Lung microvascular endothelial cell (primary cell): ENCODE measurements at places on chromosomes 4 and X. TPM values are rescaled to one million over a fixed set of nuclear protein-coding genes. Genes with fewer than 3 reads are reported as not detected.

- DNase-seq: peak; percentile 95
Observed at GRCh38 chr4:169225058-169225751, 45.6 kb downstream of the SH3RF1 start.

GRCh38 chr4:98522636-98523395 lies 135.6 kb downstream of the TSPAN5 start:
- DNase-seq: peak; percentile 51

- peak; percentile 14 for DNase-seq
Observed at GRCh38 chrX:57329008-57329407, 42.5 kb downstream of the FAAH2 start.

DNA sequence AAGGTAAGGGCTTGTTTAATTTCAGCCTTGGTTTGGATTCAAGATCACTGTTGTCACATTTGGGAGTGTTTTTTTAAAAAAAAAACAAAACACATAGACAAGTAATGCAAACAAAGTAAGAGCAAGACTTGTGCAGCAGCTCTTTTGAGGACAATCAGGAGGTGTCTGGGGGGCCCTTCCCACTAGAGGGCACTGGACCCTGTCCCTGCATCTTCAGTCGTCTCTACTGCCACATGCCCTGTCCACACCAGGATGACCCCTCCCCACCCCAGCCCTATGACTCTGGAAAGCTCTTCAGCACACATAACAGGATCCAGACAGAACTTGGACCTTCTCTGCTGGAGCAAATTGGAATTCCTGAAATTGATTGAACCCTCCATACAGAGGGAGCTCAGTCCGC lies 71.0 kb downstream of the USP46 start:
- peak; percentile 68 for DNase-seq

- peak; percentile 81 for DNase-seq
Observed at GRCh38 chrX:107684956-107685385, 56.7 kb downstream of the PRPS1 start.

- DNase-seq: peak; percentile 30
Observed at GRCh38 chrX:108438110-108438623, at the start of gene COL4A6. Gene COL4A6, minus strand, starts transcription at chrX:108438422. Its CDS starts 226 bp downstream, at chrX:108438196.

- no peak for DNase-seq
Observed at GRCh38 chrX:24396931-24397279, 36.5 kb downstream of the SUPT20HL1 start.

DNA sequence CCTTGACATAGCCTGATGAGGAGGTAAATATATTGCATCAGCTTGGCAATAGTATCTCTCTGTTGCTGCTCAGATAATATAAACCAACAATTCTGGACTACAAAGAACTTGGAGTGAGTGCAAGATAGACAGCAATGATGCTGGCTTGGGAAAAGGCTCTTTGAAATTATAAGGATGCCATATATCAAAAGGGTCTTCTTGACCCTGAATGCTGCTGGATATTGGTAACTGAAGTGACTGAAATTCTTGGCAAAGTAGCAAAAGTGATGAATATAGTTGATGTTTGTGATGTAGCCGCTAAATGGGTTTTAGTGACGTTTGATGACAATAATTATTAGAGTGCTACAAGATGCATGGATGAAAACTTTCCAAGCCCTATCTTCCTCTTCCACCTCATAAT lies 1391.6 kb downstream of the ADGRL3 start:
- no peak for DNase-seq

- peak; percentile 64 for DNase-seq
Observed at GRCh38 chrX:147069926-147070325, 255.4 kb upstream of the CXorf51A start.

DNA sequence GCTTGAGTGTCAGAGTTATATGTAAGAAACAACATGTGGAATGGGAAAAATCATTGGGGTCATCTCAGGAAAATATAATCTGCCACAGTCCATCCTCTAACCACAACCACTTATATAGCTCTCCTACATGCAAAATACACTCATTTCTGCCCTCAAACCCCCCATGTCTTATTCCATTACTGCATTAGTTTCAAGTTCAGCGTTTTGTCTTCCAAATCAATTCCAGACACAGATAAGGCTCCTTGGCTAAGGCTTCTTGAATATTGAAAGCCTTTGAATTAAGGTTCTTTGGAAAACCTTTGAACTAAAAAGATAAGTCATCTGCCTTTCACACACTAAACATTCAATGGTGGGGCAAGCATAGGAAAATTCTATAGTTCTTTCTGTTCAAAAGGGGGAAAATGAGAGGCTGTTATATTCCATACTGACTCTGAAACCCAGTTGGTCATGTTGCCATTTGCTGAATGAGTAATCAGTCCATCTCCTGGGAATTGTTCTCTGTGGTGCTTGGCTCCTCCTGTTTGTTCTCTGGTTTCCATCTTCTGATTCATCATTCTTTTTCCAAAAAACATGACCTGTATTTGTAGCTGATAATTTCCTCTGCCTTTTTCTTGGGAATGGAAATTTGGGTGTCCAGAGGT lies 218.7 kb downstream of the BMPR1B start:
- DNase-seq: peak; percentile 24

- DNase-seq: peak; percentile 79
Observed at GRCh38 chr4:83071116-83071515, 36.1 kb downstream of the COPS4 start.

- DNase-seq: no peak
Observed at GRCh38 chr4:52019936-52020657, at the start of gene LRRC66. Gene LRRC66, minus strand, starts transcription at chr4:52020363. Its CDS starts 2,750 bp downstream, at chr4:52017613.

GRCh38 chrX:155054255-155054654 lies 16.7 kb downstream of the CMC4 start:
- DNase-seq: no peak

DNA sequence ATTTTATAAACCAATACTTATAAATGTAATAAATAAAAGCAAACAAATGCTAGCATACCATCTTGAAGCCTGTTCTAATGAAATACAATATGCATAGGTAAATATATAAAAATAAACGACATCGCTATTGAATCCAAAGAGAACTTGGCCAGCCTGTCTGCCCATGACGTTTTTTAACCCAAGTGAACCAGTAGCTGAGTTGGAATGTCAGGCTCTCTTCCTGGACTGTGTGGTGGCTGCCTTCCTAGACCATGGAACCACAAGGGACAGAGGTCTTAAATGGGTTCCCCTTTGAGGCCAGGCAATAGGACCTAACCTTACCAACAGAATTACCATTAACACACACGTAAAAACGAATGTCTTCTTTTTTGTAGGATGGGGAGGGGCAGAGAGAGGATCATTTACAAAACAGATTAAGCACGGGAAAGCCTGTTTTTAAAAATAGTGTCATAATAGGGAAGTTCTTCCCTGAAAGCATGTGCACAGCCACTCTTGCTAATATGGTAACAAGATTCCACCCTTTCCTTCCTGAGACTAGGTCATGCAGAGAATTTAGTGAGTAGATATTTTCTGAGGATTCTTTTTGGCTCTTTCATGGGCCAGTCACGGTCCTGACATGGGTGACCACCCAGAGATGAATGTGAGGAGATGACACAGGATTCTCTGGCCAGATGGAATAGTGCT lies 69.4 kb upstream of the ACSL1 start:
- no peak for DNase-seq

- peak; percentile 30 for DNase-seq
Observed at GRCh38 chrX:47264483-47265173, 31.8 kb downstream of the USP11 start.

DNA sequence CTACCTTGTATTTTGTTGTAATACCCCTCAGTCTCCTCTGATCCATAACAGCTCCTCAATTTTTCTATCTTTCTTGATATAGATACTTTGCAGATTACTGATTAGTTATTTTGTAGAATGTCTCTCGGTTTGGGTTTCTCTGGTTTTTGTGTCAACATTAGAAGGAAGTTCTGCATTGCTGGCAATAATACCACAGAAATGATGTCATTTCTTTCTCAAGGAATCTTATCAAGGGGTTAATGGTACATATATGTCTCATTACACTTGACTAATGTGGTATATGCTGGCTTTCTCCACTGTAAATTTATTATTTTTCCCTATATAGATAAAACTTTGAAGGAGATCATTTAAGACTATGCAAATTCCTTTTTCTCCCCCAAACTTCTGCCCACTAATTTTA lies 183.6 kb upstream of the DKK2 start:
- DNase-seq: no peak

- peak; percentile 21 for DNase-seq
Observed at GRCh38 chr4:156559346-156559745, 412.3 kb downstream of the PDGFC start.

DNA sequence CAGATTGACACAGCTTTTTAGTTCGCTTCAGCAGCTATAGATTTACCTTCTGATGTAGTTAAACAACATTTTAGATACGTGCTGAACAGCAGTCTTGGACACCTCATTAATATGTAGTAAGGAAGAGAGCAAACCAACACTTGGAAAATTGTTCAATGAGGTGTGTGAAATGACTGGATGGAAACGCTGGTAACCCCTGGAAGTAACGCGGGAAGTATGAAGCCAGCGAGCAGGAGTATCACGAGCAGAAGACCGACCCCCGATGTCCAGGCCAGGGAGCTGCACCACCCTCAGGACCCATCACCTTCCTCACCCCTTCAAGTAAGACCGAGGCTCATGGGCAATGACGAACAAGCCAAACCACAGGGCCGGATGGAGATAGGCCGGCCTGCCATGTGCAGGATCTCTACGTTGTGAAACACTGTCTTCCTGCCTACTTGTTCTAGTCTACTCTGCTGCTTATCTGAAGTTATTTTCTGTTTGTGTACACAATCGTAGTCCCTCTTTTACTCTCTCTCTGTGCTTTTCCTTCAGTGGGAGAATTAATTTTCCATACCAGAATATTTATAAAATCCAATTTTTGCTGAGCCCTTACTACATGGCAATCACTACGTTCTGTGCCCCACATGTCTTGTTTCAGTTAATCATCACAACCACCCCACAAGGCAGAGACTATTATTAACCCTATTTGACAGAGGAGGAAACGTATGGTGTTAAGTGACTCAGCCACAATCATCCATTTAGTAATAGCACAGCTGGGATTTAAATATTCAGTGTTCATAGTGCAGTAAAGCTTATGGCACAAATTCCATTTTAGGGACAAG lies 221.7 kb downstream of the APBB2 start:
- DNase-seq: peak; percentile 94

DNA sequence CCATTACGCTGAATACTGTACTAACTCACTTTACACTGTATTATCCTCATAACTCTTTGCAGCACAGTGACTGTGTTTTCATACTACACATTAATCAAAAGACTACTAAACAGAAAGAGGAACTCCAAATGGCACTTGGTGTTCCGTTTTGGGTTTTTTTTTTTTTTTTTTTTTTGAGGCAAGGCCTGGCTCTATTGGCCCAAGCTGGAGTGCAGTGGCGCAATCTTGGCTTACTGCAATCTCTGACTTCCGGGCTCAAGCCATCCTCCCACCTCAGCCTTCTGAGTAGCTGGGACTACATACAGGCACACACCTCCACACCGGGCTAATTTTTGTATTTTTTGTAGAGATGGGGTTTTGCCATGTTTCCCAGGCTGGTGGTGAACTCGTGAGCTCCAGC lies 10.7 kb downstream of the KLHL8 start:
- no peak for DNase-seq

DNA sequence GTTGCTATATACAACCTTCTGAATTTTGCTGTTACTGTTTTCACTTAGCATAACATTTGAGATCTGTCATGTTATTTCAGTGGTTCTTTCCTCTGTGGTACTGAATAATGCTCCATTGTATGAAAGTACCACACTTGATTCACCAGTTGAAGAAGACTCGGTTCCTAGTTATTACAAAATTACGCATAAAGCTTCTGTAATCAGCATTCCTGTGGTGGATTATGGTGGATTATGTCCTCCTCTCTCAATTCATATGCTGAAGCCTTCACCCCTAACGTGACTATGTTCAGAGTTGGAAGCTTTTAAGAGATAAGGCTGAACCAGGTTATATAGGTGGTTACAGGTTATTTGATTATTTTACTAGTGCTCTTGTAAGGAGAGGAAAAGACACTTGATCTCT lies 2143.5 kb upstream of the AGA start:
- DNase-seq: no peak

DNA sequence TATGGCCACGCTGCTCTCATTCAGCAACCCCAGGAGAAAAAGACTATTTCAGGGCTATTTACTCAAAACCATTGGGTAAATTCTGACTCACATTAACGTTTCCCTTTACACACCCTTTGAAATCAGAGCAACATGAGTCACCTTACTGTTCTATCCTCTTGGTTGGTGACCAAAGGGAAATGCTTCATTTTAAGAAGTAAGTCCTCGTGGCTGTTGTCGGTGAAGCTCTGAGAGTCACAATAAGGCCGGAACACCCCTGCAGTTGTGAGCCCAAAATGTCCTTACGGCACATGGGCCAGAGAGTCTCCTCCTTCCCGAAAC lies 56.3 kb upstream of the SPRY1 start:
- DNase-seq: peak; percentile 97

- no peak for DNase-seq
Observed at GRCh38 chr4:87024201-87024600, 89.4 kb downstream of the AFF1 start.

DNA sequence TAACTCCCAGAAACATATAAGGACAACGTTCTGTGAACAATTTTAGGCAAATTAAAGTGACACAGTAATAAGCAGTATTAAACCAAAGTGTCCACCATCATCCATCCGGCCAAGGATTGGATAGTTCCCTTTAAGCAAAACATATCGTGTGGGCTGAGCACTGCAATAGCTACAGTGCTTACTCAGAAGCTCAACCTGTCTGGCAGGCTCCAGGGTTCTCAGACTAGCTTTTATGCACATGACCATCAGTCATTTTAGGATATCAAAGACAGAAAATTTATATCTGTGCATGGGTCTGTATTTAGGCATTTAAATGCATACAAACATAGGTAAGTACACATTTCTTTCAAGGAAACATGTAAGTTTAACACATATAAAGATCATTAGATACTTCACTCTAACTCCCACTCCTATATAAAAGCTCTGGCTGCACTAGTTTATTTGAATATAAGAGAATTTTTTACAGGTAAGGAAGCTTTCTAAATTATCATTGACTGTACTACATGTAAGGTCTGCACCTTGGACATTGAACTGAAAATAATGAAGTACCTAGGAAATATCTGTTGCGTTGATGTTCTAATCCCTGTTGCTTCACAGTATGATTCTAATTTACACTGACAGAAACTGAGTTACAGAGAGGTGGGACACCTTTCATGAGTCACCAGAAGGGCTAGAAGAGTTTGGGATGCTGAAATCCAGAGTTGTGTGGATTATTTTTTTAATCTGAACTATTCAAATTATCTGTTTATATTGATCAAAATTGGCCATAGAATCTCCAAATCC lies 67.6 kb downstream of the ELOVL6 start:
- DNase-seq: no peak

The CCDC158 gene
- not detected in 2 replicates for total RNA-seq

The GAGE13 gene
- not detected in 2 replicates for total RNA-seq

The STS gene
- total RNA-seq: 2.8 and 4.1 TPM in 2 replicates

The GPR82 gene
- not detected in 2 replicates for total RNA-seq

The ASMT gene
- total RNA-seq: not detected in 2 replicates

The PDCL2 gene
- total RNA-seq: not detected in 2 replicates

The STARD8 gene
- 16.8 and 33.3 TPM in 2 replicates for total RNA-seq

The HPGD gene
- total RNA-seq: not detected in 2 replicates

The FOXR2 gene
- not detected in 2 replicates for total RNA-seq

The DGKK gene
- not detected in 2 replicates for total RNA-seq

The TAF7L gene
- total RNA-seq: under 0.01 TPM in 1 of 2 replicates, not detected in the other

The TTC29 gene
- under 0.01 TPM in 1 of 2 replicates, not detected in the other for total RNA-seq

The ABCB7 gene
- 21.4 and 27.7 TPM in 2 replicates for total RNA-seq

The SMS gene
- total RNA-seq: 99.4 and 137 TPM in 2 replicates

The FANCB gene
- 1.8 and 2.4 TPM in 2 replicates for total RNA-seq

The MXRA5 gene
- total RNA-seq: under 0.01 TPM in 1 of 2 replicates, not detected in the other

The IL1RAPL2 gene
- not detected in 2 replicates for total RNA-seq

The TBC1D8B gene
- total RNA-seq: 2.2 and 3.4 TPM in 2 replicates

The ELMOD2 gene
- total RNA-seq: 10.7 and 11.7 TPM in 2 replicates

The KLKB1 gene
- 0.20 and 0.22 TPM in 2 replicates for total RNA-seq

The RAI2 gene
- total RNA-seq: 1.1 and 3.4 TPM in 2 replicates
